ENCODE measurements at places on chromosomes 1 and 21.

GRCh38 chr1:119713749-119714456, 2.2 kb downstream of the PHGDH start:
- DNase-seq: no peak

DNA sequence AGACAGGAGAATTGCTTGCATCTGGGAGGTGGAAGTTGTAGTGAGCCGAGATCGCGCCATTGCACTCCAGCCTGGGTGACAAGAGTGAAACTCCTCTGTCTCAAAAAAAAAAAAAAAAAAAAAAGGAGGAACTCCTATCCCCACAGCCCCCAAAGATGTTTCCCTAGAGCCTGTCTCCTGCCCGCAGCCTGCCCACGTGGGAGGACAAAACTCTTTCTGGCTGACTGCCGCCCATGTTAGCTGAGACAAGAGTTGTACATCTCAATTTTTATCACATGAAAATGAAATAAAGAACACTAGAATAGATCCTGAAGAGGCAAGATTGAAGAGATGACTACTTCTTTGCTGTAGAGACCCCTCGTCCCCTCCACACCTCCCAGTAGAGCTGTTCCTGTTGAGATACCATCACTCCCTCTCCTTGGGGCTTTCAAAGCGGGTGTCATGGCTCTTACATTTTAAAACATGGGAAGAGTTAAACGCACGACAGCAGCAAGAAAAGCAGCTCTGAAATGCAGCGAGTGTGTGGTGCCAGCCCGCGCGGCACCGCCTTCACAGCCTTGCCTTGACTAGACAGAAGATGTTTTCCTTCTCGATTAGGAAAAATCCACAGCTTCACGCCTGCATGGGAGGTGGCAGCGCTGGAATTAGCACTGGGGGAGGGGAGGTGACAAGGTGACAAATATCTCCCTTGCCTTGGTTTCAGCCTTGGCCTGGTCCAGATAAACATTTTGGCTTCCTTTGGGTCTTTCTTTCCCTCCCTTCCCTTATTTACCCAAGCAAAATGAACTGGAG, 253.4 kb upstream of the CSF3R start:
- DNase-seq: no peak

- no peak for DNase-seq
These were observed 10.5 kb upstream of the LMO4 start for GRCh38 chr1:87318056-87318650.

DNA sequence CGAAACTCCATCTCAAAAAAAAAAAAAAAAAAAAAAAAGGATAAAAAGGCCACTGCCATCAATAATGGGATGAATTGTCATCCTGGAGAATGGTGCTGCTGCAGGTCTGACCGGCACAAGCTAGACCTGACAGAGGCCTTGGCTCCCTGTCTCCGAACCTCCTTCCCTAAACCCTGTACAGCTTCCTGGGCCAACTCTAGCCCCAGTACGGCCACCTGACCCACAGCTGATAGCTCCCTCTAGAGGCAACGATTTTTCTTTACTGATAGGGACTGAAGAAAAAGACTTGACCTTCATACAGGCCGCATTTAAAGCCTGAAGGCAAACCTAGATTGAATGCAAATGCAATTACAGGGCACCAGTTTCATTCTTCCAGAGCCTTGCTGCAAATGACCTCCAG, 30.7 kb downstream of the NOL9 start:
- DNase-seq: no peak

DNA sequence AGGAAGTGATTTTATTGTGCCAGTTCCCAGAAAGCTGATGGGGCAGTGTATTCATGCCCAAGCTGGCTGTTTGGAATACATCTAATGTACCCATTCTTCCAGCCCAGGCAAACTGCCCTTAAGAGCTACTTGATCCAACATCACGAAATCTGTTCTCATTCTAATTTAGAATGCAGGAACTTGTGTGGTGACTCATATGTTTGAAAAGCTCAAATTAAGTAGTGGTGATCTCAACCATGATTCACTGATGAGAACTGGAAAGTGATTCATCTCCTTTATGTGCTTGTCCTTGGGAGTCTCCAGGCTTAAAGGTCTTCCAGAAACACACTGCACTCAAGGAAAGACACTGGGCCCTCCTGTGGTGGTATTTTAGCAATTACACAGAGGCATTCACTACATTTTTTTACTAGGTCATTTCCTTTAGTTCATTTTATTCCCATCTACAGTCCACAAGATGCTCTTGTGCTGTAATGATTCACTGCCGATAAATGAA, 65.4 kb downstream of the RPE65 start:
- DNase-seq: no peak

- no peak for DNase-seq
These were observed 69.4 kb downstream of the VAV3 start for GRCh38 chr1:107895403-107896191.

GRCh38 chr1:234962340-234962989, 166.2 kb downstream of the TOMM20 start:
- no peak for DNase-seq

- no peak for DNase-seq
These were observed 6.8 kb upstream of the VAMP4 start for GRCh38 chr1:171748651-171749050.

GRCh38 chr1:180620581-180620980, 11.2 kb upstream of the XPR1 start:
- DNase-seq: no peak

- DNase-seq: no peak
These were observed 48.5 kb downstream of the COL18A1 start for GRCh38 chr21:45453308-45453950.

GRCh38 chr1:35507947-35508346, 49.3 kb downstream of the KIAA0319L start:
- no peak for DNase-seq

- DNase-seq: no peak
These were observed 21.2 kb upstream of the THRAP3 start for GRCh38 chr1:36203027-36203553.

DNA sequence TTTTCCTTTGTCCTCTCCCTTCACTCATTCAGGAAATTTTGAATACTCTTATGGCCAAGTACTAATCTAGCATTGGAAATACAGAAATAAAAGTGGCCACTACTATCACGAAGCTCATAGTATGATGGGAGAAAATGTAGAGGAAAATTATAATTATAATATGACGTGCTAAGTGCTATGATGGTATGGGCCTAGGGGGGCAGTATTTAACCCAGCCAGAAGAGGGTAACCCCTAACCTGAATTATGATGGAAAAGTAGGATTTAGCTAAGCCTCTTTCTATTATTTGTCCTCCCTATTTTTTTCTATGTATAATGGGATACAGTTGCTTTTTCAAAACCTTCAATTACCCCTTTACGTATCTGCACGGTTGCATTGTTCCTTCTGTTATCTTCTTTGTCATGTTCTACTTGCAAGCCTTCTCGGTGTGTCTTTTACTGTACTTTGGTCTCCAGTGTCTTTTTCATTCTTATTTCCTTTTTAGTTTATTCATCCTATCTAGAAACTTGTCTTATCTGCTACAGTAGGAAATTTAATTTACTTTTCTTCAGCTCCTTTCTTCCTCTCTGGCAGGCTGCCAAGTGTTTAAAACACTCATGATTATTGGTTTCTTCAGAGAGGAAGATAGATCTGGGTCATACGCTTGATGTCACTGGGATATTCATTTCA, 88.8 kb upstream of the GPR52 start:
- DNase-seq: no peak

DNA sequence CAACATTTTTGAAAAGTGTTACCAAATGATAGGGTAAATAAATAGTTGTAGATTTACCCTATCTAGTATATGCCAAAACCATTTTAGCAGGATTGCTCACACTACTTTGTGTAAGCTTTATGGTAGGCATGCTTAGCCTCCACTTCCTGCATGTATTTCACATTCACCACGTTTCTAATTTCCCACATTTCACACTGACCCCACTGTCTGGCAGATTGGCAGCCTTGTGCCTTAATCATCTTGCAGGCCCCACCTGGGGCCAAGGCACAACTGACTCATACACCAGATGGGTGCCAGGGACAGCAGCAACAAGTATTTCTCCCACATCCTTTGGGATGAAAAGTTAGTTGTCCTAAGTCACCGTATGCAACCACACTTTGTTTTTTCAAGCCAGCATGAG, 21.2 kb upstream of the CENPF start:
- DNase-seq: no peak

- no peak for DNase-seq
These were observed 83.3 kb upstream of the TNR start for GRCh38 chr1:175826705-175827104.

- DNase-seq: no peak
These were observed 472 bp downstream of the DTL start for GRCh38 chr1:212035835-212036605.

GRCh38 chr1:76260279-76260678, 185.7 kb downstream of the ST6GALNAC3 start:
- DNase-seq: no peak

GRCh38 chr1:119853155-119853554, 41.9 kb upstream of the REG4 start:
- no peak for DNase-seq

- no peak for DNase-seq
These were observed 17.8 kb downstream of the PKNOX1 start for GRCh38 chr21:42991992-42992740.

GRCh38 chr21:37208741-37209225, 58.4 kb downstream of the VPS26C start:
- no peak for DNase-seq

DNA sequence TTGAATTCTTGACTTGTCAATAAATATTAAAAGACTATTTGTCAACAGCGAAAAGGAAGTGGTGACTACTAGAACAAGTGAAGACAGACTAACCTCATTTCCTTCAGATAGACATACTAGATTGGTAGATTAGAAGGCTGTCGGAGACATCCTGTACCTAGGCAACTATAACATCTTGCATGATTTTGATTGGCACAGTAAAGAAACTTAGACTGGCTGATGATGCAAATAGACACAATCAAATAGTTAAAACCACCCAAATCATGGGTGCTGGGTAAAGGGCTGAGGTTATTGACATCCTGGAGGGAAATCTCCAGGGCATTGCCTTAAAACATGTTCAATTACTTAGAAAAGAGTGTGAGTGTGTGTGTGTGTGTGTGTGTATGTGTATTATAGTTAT, 85.9 kb upstream of the EDEM3 start:
- DNase-seq: no peak

DNA sequence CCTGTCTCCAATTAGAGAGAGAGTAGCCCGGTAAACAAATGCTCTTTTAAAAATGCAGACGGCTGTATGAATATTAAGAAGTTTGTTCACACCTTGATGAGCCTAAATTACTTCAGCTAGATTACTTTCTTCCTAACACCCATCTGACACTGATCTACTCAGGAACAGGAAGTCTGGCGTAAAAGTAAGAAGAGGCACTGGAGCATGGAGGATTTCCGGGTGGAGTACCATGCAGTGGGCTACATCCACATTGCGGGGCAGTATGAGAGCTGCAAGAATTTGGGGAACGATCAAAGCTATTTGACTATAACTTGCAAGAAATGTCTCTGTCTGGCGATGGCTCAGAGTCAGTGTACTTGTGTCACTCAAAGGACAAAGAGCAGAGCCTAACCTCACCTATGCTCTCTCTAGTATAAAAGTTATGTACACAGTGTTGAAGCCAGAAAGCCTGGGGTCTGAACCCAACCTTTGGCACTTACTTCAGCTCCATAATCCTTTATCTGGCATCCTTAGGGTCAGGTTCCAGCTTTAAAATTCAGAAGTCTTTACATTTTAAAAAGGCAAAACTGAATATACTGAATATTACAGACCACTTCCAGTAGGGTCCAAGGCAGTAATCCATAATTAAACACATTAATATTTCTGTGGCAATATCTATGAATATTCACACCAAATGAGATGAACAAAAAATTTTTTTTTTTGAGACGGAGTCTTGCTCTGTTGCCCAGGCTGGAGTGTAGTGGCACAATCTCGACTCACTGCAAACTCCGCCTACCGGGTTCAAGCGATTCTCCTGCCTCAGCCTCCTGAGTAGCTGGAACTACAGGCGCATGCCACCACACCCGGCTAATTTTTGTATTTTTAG, 7.9 kb upstream of the GNPAT start:
- no peak for DNase-seq

DNA sequence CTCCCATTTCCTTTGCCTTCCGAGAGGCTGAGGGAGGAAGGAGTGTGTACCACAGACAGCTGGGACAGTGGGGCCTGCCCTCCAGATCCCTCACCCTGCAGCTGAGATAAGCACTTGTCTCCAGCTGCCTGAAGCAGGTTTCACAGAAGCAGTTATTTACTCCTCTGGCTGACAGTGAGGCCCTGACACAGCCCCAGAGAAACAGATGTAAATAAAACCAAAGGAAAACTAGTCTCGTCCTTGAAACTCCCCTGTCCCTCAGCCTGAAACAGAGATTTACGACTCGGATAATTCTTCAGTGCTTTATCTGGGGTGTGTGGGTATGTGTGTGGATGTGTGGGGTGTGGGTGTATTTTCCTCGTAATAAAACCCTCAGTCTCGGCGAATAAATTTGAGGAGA, 181.1 kb downstream of the IGSF21 start:
- no peak for DNase-seq

GRCh38 chr1:211667065-211667617, 8.3 kb downstream of the NEK2 start:
- DNase-seq: no peak

- no peak for DNase-seq
These were observed 1.4 kb upstream of the MIA3 start for GRCh38 chr1:222616525-222616924.

All from stimulated activated CD4-positive, alpha-beta T cell treated with anti-CD3 and anti-CD28 coated beads, Interleukin-4, amount 100 ng/mL, for 4 hours (primary cell).